Stimulated activated CD4-positive, alpha-beta T cell treated with anti-CD3 and anti-CD28 coated beads, TNF-alpha, amount 100 ng/mL, for 4 hours (primary cell): ENCODE measurements at places on chromosomes 2 and 18.

DNA sequence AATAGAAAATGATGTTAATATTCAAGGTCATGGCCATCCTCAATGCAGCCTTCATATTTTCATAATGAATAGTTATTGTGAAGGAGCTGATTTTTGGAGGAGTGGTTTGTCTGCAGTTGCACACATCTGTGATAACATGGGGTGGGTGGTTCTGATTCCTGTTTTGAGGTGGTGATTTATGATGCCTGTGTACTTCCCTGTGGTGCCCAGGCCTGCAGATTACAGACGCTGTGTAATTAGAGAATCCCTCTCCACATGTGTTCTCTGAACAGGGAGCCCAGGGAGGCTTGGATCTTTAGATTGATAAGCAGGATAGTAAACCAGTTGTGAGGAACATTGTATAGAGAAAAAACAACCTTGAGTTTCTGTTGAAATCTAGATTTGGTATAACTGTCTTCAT lies 117.5 kb downstream of the AGAP1 start:
- no peak for DNase-seq

DNA sequence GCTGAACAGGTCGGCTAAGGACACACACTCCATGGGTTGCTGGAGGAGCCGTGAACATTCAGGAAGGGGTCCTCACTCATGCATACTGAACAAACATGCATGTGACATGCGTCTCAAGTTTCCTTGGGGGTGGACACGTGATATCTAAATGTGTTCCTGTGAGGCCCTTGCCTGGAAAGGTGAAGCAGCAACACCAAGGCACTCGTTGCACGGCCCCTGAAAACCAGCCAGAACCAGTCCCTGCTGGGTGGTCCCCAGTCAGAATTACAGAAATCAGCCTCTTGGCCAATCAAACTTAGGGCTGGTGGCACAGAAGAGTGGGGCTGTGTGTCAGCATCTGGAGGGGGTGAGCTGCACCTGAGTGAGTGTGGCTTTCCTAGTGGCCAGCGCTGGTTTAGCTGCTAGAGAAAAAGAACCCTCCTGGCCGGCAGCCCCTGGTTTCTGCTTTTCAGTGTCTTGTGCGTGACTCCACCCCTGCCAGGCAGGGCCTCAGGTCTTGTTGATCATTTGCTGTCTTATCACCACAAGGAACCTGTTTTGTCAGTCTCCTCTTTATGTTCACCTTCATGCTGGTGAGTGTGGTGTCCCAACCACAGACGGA lies 3.2 kb upstream of the AQP12B start:
- DNase-seq = no peak

GRCh38 chr18:55844382-55844781 lies 256.4 kb upstream of the TCF4 start:
- DNase-seq = no peak

DNA sequence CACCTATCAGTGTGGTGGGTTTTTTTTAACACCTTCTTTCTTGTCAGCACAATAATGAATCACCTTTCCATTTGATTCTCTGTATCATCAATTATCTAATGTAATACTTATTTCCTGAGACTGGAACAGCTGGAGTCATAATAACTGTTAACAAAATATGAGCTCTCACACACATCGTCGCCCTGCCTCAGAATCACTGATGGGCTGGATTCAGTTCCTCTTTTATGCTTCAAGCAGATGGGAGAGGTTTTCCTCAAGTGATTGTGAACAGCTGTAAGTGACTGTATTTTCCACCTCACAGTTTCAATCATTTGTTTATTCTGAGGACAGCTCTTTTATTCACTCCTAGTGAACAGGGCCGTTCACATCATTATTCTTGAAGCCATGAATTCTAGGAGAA lies 330.2 kb downstream of the DSC3 start:
- DNase-seq = no peak

DNA sequence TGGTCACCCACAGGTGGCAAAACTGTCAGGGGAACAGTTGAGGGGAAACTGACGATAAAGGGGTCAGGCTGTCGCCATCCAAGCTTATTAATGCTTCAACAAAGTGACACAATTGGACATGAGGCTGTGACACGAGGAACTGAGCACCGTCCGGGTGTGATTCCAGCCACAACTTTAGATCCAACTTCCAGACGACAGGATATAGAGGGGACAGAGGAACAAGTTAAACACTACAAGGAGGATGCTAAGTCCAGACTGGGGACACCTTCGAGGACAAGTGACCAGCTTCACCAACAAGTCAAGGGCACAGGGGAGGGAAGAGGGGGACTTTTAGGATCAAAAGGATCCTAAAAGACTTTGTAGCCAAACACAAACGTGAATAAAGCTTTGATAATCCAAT lies 23.8 kb downstream of the BOK start:
- no peak for DNase-seq

- DNase-seq = no peak
These were observed 38.4 kb downstream of the HS6ST1 start for GRCh38 chr2:128280158-128280871.

DNA sequence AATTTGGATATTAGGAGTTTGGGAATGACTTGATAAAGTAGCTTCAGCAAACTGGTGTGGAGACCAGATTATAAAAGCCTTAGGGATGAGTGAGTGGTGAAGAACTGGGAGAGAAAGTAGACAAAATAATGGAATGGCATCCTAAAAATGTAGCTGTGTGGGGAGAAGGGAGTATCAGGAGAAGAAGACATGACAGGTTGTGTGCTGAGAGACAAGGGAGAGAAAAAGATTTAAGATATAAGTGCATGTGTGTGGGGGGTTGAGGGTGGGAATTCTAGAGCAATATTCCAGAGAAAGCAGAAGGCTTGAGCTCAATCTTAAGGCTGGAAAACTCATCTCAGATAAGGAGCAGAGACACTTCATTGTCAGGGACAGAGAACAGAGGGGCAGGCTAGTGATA lies 159.5 kb downstream of the HNMT start:
- no peak for DNase-seq

GRCh38 chr2:46298522-46299353 lies 1.5 kb downstream of the EPAS1 start:
- DNase-seq = no peak

- no peak for DNase-seq
These were observed 14.2 kb downstream of the TNFRSF11A start for GRCh38 chr18:62339106-62339988.

DNA sequence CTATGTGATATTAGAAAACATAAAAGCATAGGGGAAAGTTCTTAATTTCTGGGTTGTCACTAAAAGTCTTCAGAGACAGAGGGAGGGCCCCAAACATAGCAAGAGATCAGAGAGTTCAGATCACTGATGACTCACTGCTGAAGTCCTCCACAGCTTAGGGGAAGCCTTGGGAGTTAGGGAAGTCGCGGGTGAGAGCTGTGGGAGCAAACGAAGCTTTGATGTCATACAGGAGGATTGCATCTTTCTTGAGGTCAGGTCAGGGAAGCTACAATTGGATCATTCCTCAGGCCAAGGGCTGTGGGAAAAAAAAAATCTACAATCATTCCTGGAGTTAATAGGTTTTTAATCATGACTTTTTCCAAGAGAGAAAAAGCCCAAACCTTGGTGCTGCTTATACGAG lies 96.2 kb downstream of the COPS8 start:
- DNase-seq = no peak

- DNase-seq = no peak
These were observed 395.6 kb downstream of the RND3 start for GRCh38 chr2:150091846-150092245.

GRCh38 chr2:216572582-216573578 lies 60.3 kb upstream of the IGFBP2 start:
- no peak for DNase-seq

GRCh38 chr2:239048736-239049135 lies 200.9 kb downstream of the TWIST2 start:
- no peak for DNase-seq

DNA sequence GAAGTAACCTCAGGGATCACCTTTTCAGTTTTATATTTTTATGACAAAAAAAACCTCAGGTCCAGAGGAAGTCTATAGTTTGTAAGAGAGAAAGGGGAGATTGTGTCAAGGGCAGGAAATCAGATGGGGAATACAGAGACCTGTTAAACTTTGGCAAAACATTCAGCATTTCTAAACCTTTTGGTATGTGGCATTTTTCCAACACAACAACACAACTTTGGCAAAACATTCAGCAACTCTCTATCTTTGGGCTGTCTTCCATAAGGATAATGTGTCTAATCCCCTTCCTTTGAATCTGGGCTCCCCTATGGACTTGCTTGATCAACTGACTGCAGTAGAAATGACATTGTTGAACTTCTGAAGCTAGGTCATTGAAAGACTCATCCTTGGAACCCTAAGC lies 220.6 kb upstream of the CCDC68 start:
- no peak for DNase-seq

DNA sequence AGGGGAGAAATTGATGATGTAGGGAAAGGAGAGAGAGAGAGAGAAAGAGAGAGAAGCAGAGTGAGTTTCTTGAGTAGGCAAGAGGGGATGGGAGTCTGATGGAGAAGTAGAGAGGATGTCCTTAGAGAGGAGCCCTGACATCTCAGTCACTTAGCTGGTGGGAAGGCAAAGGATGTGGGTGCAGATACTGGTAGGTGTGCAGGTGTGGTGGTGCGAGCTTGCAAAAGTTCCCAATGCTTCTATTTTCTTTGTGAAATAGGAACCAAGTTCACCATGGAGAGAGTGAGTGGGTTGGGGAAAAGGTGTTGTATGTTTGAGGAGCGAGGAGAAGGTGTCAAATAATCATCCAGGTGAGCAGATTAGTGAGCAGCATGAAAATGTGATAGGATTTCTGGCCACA lies 26.5 kb upstream of the POLE4 start:
- DNase-seq = no peak

DNA sequence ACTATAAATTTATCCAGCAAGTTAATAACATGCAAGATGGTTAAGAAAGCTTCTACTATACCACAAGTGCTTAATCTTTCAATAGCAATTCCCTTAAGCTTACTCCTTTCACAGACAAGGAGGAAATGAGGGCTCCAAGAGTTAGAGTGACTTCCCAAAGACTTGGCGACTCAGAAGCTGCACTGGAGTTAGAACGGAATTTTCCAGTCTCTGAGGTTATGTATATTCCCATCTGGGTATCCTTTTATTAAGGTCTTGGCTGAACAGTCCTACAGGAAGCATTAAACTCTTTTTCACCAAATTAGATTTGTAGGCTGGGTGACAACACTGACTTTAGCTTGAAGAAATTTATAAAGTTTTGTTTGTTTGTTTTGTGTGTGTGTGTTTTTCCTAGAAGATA lies 256.9 kb upstream of the DPP10 start:
- no peak for DNase-seq

DNA sequence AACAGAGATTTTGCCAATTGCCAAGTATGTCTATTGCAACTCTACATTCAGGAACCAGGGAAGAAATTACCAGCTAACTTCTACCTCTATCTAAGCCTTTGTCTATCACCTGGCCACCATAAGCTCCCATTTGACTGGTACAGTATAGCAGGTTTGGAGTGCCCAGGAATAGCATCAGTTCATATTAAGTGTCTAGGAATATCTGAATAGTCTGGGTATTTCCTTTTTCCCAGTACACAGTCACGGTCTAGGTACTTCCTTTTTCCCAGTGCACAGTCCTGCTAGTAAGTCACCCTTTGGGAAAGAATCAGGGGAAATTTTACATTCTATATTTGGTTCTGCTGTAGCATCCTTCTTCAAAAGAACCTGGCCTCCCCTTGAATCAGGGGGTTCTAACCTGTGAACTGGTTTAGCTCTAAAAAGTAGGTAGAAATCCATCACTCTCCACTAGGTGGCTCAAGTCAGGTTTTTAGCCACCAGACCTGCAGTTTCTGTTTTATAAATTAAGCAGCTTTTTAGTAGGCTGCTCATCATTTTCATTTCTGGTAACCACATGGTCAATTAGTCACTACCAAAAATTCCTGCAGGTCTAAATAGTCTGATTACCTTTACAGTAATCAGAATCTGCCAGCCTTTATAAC lies 49.3 kb upstream of the DNAJC10 start:
- no peak for DNase-seq

GRCh38 chr2:72573232-72573631 lies 252.6 kb downstream of the EXOC6B start:
- DNase-seq = no peak

DNA sequence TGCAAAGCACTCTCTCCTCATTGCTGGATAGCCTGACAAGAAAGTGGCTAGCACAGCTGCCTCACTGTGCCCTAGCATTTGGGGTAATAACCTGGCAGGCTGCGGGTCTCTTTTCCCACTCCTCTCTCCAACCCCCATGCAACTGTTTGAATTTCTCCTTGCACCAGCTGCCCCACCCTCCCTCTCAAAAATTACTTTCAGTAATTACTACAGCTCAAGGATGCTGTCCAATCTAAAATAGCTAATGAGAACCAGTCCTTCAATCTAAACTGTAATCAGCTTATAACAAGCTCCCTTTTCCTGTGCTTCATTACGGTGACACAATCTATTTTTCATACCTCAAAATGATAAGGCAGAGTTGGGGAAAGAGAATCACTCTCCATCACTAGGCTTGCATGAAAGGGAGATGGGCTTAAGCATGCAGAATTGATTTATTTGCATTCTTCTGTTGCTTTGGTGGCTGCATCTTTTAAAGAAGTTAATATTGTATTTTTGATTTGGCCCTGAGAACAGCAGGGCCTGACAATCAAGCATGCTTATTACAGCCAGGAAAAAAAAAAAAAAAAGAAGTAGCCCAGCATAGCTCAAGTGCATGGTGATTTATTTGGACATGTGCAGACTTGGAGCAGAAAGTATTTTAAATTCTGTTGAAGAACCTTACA lies 881.8 kb downstream of the SLC4A3 start:
- DNase-seq = no peak

DNA sequence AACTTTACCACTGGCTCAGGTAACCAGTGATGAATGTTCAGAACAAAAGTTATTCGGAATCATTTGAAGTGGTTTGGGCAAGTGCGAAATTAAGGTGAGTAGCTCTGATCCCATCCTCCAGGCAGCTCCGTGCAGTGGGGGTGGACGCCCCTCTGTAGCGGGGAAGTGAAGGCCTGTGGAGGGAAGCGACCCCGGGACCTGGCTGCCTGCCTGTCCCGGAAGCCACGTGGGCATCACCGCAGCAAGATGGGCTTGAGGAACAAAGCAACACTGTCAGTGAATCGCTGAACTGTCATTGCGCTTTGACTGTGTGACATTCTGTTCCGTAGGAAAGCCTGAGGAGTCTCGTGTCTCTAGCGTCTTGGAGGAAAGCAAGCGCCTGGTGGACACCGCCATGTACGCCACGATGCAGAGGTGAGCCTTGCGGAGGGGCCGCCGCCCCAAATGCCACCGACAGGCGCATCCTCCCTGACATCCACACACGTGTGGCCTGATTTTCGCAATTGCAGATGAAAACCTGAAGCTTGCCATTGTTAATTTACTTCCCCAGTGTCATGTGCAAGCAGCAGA lies 9.5 kb downstream of the TPO start:
- no peak for DNase-seq

- no peak for DNase-seq
These were observed 644 bp upstream of the QPCT start for GRCh38 chr2:37343537-37344434.

- DNase-seq = no peak
These were observed 478.5 kb upstream of the TNP1 start for GRCh38 chr2:217338306-217338916.
